CD4-positive, CD25-positive, alpha-beta regulatory T cell (primary cell): ENCODE measurements at places on chromosomes 5 and 9. TPM values are rescaled to one million over a fixed set of nuclear protein-coding genes. Genes with fewer than 3 reads are reported as not detected.

DNA sequence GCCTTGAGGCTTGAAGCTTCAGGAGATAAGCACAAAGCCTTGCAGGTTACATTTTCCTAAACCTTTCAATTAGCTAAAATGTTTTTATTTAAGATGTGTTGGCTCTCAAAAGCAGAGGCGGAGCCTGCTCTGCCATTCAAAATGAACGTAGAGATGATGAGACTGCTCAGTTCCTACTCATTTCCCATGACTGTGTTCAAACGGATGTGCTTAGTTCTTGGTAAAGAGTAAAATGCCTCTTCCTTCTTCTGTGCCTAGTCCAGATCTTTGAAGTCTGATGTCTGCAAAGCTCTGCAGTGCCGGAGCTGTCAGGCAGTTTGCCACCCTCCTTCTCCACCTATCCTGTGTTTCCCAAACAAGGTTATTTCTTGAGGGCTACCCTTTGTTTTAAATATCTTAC lies 46.3 kb upstream of the ADAMTSL1 start:
- DNase-seq, result no peak

- no peak for DNase-seq
Measured at GRCh38 chr9:121107881-121108280, 33.1 kb downstream of the CNTRL start.

GRCh38 chr5:55324815-55325418 lies 17.1 kb downstream of the MTREX start:
- DNase-seq, result peak; percentile 63

- no peak for DNase-seq
Measured at GRCh38 chr5:107806705-107807104, 136.0 kb upstream of the EFNA5 start.

- peak; percentile 82 for DNase-seq
Measured at GRCh38 chr9:127970401-127971313, 10.1 kb downstream of the EEIG1 start.

GRCh38 chr9:78023003-78023741 lies 8.4 kb downstream of the GNAQ start:
- no peak for DNase-seq

DNA sequence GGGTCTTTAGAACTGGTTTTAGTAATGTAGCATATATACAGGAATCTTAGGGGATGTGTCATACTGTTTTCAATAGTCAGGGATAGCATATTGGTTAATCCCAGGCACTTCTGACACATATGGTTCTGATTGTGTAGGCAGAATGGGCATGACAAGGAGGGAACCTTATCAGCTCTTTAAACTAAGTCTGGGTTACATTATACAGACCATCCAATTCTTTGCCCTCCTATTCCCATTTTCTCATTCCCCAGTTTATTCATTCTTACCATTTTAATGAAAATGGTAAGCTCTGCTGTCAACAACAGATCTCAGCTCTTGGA lies 85.1 kb downstream of the NDUFAF2 start:
- DNase-seq, result no peak

DNA sequence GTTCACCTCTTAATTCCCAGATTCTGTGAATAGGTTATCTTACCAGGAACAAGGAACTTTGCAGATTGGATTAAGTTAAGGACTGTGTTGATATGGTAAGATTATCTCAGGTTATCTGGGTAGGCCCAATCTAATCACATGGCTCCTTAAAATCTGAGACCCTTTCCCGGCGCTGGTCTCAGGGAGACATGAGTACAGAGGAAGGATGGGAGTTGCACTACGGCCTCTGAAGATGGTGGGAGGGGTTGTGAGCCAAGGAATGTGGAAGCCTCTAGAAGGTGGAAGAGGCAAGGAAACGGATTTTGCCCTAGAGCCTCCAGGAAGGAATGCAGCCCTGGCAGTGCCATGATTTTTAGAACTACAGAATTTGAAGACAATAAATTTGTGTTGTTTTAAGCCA lies 95.1 kb downstream of the AK8 start:
- DNase-seq, result no peak

GRCh38 chr5:51131266-51131665 lies 252.0 kb upstream of the ISL1 start:
- DNase-seq, result no peak

GRCh38 chr5:66542711-66543110 lies 53.5 kb upstream of the MAST4 start:
- no peak for DNase-seq

GRCh38 chr9:34179213-34180136 lies 632 bp downstream of the UBAP1 start:
- peak; percentile 26 for DNase-seq

GRCh38 chr5:139915834-139916233 lies 120.2 kb downstream of the PSD2 start:
- no peak for DNase-seq

GRCh38 chr5:87898574-87898973 lies 370.1 kb downstream of the TMEM161B start:
- no peak for DNase-seq

GRCh38 chr9:105141146-105141975 lies 103.1 kb upstream of the SLC44A1 start:
- DNase-seq, result no peak

- no peak for DNase-seq
Measured at GRCh38 chr5:2780421-2781171, 29.1 kb upstream of the IRX2 start.

GRCh38 chr9:12221470-12221869 lies 471.7 kb upstream of the TYRP1 start:
- DNase-seq, result no peak

DNA sequence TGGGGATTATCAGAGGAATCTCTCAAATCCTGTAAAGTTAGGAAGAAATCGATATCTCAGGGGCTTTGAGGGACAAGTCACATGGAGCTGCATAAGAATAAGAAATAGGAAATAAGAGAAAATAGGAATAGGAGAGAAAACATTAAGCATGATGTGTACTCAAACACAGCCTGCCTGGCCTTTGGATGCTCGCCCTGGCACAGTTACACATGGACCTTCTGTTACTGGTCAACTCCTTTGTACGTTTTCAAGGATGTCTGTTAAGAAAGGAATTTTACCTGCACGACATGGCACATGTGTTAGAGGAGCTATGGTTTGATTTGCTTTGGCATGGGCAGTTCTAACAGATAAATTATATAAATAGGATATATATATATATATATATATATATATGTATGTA lies 321.2 kb downstream of the CDH12 start:
- no peak for DNase-seq

DNA sequence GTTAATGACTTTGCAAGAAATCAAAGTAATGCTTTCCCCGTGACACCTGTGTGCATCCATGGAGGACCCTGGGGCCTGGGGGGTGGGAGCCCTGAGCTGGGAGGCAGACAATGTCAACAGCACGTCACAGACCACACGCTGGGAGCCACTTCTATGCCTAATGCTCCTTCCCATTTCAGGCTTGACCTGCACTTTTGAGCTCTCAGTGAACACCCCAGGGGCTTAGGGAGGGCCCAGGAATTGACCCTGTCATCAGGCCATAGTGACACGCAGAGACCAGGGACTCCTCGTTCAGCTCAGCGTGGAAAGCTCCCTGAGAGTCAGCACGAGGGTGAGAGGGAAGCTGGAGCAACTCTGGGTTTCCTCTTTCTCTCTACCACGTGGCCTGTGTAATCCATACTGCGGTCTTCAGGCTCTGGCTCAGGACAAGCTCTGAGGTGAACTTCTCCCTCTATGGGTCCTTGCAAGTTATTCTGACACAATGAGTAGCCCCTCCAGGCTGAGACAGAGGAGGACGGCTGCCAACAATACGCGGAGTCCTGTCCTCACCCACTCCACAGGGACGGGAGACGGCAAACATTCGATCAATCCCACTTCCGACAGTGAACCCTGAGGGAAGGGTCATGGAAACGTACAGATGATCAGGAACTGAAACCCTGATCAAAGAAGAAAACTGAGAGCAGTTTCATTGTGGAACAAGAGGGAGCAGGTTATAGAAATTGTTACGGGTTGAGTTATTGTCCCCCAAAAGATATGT lies 130.8 kb upstream of the IRX4 start:
- DNase-seq, result no peak

GRCh38 chr5:95884511-95884910 lies 62.0 kb upstream of the GLRX start:
- DNase-seq, result no peak

DNA sequence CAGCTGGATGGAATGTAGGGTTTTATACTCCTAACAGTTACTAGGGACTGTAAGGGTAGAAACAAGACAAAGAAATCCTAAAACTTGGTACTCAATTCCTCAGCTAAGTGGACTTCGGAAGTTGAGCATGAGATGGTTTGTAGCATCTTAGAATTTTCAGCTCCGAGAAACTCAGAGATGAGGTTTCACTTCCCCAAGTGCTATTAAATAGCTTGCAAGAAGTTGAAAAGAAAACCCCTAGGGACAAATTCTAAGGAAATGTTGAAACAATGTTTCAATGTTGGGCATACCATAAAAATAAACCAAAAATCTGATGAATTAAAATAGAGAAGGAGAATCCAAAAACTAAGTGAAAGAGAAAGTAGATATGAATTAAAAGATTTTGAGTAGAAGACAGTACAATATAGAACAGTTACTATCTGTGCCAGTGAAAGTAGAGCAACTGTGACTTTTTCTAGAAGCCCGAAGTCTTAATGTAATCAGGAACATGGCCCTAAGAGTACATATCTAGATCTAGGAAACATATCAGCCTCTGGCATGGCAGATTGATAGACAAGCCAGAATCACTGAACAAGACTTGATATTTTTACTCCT lies 308.6 kb upstream of the RGMB start:
- no peak for DNase-seq

- DNase-seq, result no peak
Measured at GRCh38 chr5:135602882-135603721, 24.3 kb upstream of the CXCL14 start.

GRCh38 chr5:12019306-12019705 lies 115.1 kb upstream of the CTNND2 start:
- no peak for DNase-seq

- no peak for DNase-seq
Measured at GRCh38 chr9:38212016-38212415, 143.0 kb upstream of the SHB start.

GRCh38 chr5:133244242-133244641 lies 192.4 kb downstream of the HSPA4 start:
- no peak for DNase-seq

GRCh38 chr5:177470759-177471536 lies 2.5 kb downstream of the DBN1 start:
- DNase-seq, result no peak

DNA sequence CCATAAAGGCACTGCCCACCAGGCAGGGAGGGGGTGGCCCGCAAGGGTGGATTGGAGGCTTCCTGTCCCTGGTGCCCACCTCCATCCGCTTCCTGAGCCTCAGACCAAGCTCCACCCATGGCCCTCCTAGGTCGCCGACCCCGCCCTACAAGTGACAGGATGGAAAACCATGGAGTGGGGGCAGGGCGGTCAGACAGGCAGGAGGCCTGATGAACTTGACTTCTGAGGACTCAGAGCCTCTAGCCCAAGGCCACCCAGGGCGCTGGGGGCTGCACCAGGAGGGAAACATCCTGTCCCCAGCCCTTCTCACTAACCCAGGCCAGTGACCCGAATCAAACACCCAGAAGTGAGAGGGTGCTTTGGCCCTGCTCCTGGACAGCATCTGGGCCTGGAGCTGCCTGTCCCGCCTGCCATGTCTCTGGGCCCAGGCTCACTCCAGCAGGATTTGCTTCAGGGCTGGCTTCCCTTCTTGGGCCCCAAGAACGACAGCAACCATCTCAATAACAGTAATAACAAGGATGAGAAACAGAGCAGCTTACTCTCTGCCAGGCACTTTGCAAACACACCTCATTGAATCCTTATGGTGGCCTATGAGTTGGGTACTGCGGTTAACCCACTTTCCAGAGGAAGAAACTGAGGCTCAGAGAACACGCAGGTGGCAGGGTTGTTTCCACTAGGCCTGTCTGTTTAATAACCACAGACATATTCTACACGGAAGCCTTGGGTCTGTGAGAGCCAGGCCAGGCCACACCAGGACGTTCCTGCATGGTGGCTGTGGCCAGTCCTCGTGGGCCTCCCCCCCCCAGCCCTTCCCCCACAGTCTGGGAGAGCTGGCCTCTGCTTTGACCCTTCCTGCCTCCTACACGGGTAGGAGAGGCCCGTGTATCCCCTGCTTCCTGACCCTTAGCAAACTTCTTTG lies 4.4 kb upstream of the ST6GALNAC6 start:
- DNase-seq, result peak; percentile 48

- no peak for DNase-seq
Measured at GRCh38 chr5:74864823-74865222, 1.4 kb downstream of the FAM169A start.

GRCh38 chr9:7375013-7375511 lies 424.5 kb downstream of the DMAC1 start:
- no peak for DNase-seq

DNA sequence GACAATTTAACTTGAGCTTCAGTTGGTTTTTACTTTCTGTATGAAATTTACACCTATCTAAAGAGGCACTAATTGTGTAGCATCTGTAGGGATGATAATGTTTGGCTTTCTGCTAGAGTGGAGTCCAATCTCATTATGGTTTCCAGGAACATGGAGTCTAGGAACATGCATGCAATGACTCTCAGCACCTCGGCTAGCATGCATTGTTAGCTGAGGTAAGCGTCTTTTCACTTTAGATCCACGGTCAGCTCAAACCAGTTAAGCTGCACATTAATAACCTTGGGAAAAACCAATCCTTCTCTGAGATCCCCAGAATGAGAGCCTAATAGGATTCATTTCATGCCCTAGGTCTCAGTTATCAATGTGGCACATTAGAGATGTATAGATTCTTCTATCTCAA lies 7.8 kb upstream of the GDA start:
- no peak for DNase-seq

GRCh38 chr9:25964239-25964638 lies 286.0 kb upstream of the TUSC1 start:
- peak; percentile 10 for DNase-seq

- no peak for DNase-seq
Measured at GRCh38 chr9:130860458-130861316, 25.6 kb downstream of the ABL1 start.

DNA sequence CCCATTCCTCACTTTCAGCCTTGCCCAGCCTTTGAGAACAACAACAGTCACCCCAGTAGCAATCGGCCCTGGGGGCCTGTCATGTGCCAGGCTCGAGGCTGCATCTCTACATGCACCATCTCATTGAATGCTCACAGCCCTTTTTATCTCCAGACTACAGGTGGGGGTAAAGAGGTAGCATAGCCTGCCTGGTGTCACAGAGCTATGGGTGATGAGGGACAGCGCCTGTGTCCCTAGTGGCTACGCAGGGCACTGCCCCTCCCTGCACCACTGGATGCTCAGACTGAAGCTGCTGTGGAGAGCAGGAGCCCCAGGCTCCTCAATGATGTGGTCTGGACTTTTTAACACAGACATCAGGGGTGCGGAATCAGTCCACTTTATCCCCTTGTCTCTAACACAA lies 2.8 kb downstream of the CAMK2A start:
- DNase-seq, result peak; percentile 5

Gene F12
- total RNA-seq, result 0.35 TPM

Gene OR2K2
- total RNA-seq, result not detected

Gene CDH9
- not detected for total RNA-seq

Gene DAP
- 39.8 TPM for total RNA-seq

Gene TNC
- total RNA-seq, result not detected

Gene HRH2
- total RNA-seq, result 7.0 TPM

Gene CLIC3
- total RNA-seq, result 1.0 TPM

Gene STXBP1
- 1.3 TPM for total RNA-seq

Gene ARHGEF37
- total RNA-seq, result 1.8 TPM

Gene C5orf52
- total RNA-seq, result not detected

Gene TLE1
- total RNA-seq, result 0.74 TPM

Gene TMEM252
- not detected for total RNA-seq

Gene DMRT3
- not detected for total RNA-seq

Gene PPP1R2B
- total RNA-seq, result 1.0 TPM

Gene CMBL
- total RNA-seq, result 0.59 TPM
